ENCODE measurements at places on chromosomes 13 and 19. TPM values are rescaled to one million over a fixed set of nuclear protein-coding genes. Genes with fewer than 3 reads are reported as not detected.

DNA sequence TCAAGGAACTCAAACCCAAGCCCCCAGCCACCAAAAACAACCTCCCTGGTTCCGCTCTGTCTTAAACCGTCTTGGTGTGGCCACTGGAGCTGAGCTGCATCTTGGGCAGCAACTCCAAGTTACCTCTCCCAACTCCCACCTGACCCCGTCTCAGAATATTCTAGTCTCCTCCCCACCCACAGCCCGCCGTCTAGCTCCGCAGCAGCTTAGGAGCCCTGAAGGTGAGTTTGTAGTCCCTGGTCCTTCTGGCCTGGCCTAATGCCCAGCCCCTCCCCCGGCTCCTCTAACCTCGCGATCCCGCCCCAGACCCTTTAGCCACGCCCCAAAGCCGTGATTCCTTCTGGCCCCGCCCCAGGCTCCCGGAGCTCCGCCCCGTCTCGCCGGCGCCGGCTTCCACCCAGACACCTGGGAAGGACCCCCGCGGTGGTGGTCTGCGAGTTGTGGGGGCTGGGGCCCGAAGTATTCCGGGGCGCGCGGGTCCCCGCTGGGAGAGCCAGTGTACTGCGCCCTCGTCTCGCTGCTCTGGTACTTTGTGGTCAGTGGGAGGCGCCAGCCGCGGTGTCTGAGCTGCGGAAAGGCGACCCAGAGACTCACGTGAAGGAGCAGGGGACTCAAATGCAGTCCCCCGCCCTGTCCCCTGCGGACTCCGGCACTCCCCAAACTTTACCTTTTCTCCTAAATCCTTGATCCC is 2.5 kb upstream of the LHB start:
- no peak for DNase-seq

GRCh38 chr13:54614726-54615125 is 1586.1 kb downstream of the OLFM4 start:
- DNase-seq, result no peak

GRCh38 chr13:38417727-38418126 is 68.1 kb downstream of the UFM1 start:
- DNase-seq, result no peak

DNA sequence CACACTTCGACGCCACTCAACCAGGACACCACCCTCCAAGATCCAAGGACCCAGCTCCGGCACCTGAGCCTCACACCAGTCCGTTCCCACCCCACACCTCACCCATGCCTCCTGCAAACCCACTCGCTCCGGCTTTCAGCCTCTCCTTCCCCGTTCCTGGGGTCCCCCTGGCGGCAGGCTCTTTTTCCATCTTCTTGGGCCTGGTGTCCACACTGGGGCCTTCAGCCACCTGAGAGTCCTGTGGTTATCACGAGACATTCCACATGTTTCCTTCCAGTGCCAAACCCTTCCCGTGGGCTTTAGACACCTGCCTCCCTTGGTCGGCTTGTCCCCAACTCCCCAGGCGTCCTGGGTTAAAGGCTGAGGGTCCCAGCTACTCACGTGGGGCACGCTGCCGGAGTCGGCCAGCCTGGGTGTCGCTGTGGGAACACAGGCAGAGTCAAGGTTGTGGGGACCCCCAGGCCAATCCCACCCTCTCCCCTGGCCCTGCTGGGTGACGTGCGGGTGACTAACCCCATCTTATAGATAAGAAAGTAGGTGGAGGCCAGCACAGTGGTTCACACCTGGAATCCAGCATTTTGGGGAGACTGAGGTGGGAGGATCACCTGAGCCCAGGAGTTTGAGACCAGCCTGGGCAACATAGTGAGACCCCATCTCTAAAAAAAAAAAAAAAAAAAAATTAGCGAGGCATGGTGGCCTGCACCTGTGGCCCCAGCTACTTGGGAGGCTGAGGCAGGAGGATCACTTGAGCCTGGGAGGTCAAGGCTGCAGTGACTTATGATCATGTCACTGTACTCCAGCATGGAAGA is 1.9 kb downstream of the JSRP1 start:
- DNase-seq, result no peak

DNA sequence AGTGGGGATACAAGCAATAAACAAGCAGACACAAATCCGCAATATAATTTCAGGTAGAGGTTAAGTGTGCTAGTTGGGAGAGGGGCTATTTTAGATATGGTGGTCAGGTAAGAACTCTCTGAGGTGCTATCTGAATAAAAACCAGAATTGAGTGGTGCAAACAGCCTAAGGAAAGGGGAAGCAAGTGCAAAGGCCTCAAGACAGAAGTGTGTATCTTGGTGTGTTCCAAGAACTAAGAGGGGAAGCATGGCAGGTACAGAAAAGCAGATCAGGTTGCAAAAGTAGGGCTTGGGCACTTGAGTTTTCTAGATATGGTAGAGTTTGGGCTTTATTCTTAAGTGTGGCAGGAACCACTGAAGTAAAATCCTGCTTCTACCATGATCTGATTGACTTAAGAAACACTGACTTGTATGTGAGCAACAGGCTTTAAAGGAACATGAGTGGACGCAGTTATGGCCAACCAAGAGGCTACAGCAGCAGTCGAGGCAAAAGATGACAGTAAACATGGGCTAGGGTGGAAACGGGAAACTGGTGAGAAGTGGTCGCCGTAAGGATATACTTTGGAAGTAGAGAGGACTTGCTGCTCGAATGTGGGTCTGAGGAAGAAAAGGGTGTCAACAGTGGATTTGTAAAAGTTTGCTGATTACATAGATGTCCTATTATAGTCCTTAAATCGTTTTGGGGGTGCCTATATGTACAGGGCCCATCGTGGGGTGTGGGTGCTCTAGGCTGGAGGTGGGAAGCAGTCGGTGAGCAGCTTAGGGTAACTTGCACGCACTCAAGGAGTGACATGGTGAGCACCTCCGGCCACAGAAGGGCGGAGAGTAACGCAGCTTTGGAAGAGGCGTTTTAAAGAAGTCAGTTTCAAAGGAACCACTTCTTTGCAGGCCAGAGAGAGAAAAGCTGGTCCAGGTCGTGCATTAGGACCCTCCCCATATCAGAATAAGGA is 677 bp downstream of the TGDS start:
- DNase-seq, result no peak

GRCh38 chr13:53004573-53004972 is 24.0 kb upstream of the OLFM4 start:
- no peak for DNase-seq

- DNase-seq, result no peak
Observed at GRCh38 chr13:21894703-21895699, 224.1 kb downstream of the FGF9 start.

GRCh38 chr13:105874814-105875213 is 660.6 kb downstream of the EFNB2 start:
- no peak for DNase-seq

DNA sequence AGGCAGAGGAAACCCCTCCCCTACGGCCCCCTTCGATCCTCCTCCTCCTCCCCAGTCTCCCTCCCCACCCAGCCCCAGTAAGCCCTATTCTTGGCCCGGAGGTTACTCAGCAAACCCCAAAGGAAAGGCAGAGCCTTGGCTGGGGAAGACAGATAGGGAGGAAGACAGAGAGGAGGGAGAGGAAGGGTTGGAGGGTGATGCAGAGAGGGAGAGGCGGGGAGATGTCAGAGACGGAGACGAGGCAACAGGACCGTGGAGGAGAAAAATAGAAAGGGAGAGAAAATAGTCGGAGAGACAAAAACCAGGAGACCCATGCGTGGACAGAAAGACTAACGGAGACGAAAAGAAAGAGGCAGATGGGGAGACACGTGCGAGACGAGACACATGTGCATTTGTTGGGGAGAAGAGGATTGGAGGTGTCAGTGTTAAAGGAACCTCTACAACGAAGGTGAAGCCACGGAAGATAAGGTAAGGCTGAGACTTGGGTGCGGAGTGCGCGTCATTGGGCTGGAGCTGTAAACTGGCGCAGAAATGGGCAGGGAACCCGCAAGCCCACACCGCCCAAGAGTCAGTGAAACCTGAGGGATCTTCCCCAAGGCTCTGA is 2.9 kb downstream of the TGFB1 start:
- peak; percentile 12 for DNase-seq

DNA sequence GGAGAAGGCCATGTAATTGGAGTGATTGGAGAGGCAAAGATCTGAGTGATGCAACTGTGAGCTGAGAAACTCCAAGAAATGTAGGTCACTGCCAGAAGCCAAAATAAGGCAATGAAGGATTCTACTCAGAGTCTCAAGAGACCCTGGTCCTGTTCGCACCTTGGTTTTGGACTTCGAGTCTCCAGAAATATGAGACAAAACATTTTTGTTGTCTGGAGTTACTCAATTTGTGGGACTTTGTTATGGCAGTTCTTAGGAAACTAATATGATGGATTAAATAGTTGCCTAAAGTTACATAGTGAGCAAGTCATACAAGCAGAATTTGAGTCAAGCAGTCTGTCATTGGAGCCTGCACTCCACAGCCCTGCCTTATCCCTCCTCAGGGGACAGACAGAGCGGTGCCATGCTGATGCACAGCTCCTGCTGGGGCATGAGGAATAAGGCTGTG is 104.2 kb downstream of the ITGBL1 start:
- DNase-seq, result no peak

- peak; percentile 81 for DNase-seq
Observed at GRCh38 chr19:55640577-55641425, at the start of gene ZNF580. Gene ZNF580, plus strand, starts transcription at chr19:55641002. Its CDS starts 1,507 bp downstream, at chr19:55642509.

- DNase-seq, result no peak
Observed at GRCh38 chr19:48569814-48570213, 17.8 kb downstream of the SULT2B1 start.

DNA sequence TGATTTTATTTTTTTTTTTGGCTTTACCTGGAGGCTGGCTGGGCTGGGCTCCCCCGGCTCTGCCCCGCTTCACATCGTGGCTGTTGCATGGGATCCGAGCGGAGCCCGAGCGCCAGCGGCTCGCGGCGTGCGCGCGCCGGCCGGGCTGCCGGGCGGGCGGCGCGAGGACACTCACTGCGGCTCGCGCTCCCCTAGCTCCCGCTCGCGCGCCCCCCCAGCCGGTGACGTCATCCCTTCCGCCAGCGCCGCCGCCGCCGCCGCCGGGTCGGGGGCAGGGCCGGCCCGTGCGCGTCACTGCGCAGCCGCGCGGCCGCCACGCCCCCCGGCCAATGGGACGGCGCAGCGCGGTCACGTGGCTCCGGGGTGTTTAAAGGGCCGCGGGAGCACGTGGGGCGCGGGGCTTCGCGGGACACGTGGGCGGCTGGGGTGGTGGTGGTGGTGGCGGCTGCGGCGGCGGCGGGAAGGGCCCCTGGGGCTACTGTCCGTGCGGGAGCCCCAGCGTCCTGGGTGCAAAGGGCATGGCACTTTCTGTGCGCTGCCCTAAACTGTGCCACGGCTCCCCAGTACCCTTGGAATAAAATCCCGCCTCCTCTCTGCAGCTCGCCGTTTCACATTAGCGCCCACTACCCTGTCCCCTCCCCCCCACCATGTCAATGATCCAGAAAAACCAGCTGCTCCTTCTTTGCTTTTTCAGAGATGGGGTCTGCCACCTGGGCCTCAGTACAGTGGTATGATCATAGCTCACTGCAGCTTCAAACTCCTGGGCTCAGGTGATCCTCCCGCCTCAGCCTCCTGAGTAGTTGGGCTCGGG is at the start of gene PTPRS:
TSS of gene PTPRS (minus strand) at position 176 of the 811 bp plus-strand sequence. CDS start 54,672 bp downstream, outside the sequence.
- DNase-seq, result peak; percentile 97

DNA sequence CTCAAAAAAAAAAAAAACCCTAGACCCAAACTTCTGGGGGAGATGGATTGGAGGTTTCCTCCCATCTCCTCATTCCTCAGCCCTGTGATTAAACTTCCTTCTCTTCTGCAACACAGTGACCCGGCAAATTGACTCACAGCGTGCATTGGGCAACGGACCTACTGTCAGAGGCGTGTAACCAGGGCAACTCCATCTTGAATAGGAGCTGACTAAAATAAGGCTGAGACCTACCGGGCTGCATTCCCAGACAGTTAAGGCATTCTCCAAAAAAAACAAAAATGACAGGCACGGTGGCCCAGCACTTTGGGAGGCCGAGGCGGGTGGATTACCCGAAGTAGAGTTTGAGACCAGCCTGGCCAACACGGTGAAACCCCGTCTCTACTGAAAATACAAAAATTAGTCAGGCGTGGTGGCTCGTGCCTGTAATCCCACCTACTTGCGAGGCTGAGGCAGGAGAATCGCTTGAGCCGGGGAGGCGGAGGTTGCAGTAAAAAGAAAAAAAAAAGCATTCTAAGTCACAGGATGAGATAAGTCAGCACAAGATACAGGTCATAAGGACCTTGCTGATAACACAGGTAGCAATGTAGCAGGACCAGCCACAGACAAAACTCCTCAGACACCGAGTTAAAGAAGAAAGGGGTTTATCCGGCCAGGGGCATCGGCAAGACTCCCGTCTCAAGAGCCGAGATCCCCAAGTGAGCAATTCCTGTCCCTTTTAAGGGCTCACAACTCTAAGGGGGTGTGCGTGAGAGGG is 5.4 kb upstream of the NLRP7 start:
- DNase-seq, result peak; percentile 60

GRCh38 chr19:10418485-10419199 is 1.7 kb upstream of the PDE4A start:
- DNase-seq, result no peak

GRCh38 chr19:10961073-10961860 is 437 bp downstream of the SMARCA4 start:
- peak; percentile 63 for DNase-seq

- DNase-seq, result no peak
Observed at GRCh38 chr13:27296496-27296895, 25.9 kb downstream of the RASL11A start.

- peak; percentile 84 for DNase-seq
Observed at GRCh38 chr13:74136084-74136658, 2.0 kb upstream of the KLF12 start.

GRCh38 chr13:29459813-29460355 is 135.6 kb downstream of the SLC7A1 start:
- no peak for DNase-seq

- DNase-seq, result no peak
Observed at GRCh38 chr13:30119476-30119875, 187.9 kb downstream of the KATNAL1 start.

GRCh38 chr13:25702386-25702785 is 330.6 kb downstream of the ATP8A2 start:
- DNase-seq, result no peak

DNA sequence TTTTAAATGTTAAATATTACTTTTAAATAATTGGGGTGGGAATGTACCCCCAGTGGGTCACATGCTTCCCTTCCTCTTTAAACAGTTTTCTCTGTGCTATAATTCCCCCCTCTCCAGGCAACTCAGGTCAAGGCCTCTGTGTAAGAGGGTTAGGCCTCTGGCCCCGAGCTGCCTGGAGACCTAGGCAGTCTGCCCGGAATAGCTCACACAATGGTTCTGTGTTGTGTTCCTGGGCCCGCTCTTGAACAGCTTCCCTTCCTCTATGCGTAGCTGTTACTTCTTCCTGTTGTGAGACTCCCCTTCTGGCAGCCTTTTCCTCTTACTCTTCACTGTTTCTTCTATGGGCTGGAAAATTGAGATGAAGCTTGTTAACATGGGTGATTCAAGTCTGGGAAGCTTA is 14.8 kb upstream of the ZNF492 start:
- no peak for DNase-seq

KLK5 gene
- 2.5 TPM for polyA plus RNA-seq

LILRB2 gene
- polyA plus RNA-seq, result 0.43 TPM

DMKN gene
- 18.1 TPM for polyA plus RNA-seq

ZNF554 gene
- polyA plus RNA-seq, result 14.7 TPM

PRSS57 gene
- not detected for polyA plus RNA-seq

MCF2L gene
- 136 TPM for polyA plus RNA-seq

PCDH20 gene
- polyA plus RNA-seq, result 12.2 TPM

IGFL3 gene
- polyA plus RNA-seq, result not detected

ZNF471 gene
- polyA plus RNA-seq, result 19.5 TPM

VMAC gene
- 8.5 TPM for polyA plus RNA-seq

COX6B2 gene
- 4.8 TPM for polyA plus RNA-seq

SHKBP1 gene
- 43.1 TPM for polyA plus RNA-seq

All from spinal cord (tissue), 10 donors.